ENCODE measurements at places on chromosomes 6 and 20.

DNA sequence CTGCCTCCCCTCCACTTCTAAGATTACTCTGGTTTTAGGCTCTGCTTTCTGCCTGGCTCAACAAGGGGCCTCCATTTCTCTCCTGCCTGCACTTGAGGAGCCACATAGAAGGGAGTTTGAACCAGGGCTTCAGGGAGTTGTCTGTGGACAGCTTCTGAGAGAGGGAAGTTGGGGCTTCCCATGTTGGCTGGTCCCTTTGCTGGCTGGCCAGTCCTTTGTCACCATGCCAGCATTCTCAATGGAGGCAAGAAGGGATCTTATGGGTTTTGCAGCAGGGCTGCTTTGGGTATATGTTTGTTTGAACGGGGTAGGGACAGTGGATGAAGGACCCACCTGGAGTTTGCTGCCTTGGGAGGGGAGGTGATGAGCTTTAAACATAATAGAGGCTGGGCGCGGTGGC, 124.9 kb downstream of the CARMIL1 start:
- DNase-seq = no peak

GRCh38 chr20:43825051-43825402, 89.6 kb upstream of the TOX2 start:
- no peak for DNase-seq

GRCh38 chr20:25047766-25048165, 10.2 kb downstream of the ACSS1 start:
- DNase-seq = no peak

GRCh38 chr6:27168586-27169443, 78.7 kb upstream of the PRSS16 start:
- DNase-seq = no peak

DNA sequence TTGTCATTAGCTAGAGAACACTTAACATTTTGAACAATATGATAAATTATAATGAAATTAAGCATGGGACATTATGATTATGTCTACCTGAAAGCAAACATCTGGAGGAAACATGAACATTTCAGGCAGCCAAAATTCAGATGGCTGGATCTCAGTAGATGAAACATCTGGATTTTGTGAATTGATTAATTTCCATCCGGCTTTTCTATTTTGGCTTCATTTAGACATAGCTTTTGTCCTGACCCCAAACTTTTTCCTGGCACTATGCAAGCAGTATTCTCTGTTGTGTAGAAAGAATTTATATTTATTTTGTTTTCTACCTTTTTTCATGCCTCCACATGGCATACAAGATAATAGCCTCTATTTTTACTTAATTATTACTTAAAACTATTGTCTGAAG, 186.3 kb downstream of the OGFRL1 start:
- DNase-seq = no peak

- no peak for DNase-seq
Measured at GRCh38 chr6:130314271-130314670, 51.5 kb upstream of the TMEM200A start.

DNA sequence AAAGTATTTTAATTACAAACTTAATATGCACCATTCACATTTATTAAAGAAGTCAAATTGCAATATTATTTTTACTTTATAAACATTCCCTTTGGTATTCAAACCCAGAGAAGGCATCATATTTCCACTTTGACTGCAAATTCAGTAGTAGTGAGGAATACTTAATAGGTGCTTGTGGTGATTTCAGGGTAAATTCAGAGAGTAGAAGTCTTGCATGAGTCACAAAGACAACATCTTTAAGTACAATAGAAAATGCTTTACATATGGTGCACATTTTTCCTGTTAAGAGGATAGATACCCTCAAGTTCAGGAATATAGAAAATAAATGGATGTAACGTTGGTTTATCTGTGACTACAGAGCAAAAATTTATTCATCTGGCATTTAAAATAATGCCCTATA, 390.2 kb downstream of the TENT5A start:
- no peak for DNase-seq

DNA sequence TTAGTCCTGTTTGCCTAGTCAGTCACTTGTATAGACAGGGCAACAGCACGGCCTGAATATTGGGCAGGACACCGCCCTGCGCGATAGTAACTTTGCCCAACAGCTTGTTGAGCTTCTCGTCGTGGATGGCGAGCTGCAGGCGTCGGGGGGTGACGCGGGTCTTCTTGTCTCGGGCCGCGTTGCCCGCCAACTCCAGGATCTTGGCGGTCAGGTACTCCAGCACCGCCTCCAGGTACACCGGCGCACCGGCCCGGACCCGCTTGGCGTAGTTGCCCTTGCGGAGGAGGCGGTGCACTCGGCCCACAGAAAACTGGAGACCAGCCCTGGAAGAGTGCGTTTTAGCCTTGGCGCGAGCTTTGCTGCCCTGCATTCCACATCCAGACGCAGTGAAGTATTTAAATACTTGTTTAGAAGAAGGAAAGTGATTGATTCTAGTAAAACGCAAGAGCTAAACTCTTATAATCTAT, 92.8 kb upstream of the BTN3A2 start:
- peak; percentile 64 for DNase-seq

DNA sequence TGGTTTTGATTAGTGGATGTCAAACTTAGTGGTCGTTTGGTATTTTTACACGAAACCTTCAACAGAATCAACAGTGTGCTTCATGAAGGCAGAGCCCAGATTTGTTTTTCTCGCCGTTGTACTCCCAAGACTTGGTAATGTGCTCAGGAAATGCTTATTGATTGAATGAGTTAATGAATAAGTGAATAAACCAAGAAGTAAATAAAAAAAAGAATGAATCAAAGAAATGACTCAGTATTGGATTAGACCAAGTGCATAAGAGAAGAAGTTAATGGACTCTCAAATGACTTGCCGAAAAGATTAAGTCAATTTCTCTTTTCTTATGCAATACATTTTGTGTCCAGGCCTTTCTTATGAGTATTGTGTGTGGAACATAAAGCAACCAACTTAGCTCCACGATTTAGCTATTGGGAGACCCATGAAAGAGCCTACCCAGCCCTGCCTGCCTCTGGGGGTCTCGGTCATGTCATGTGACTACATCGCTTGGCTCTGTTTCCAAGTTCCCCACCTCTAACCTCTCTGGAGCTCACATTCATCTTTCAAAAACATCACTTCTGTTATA, 10.6 kb upstream of the FUCA2 start:
- no peak for DNase-seq

DNA sequence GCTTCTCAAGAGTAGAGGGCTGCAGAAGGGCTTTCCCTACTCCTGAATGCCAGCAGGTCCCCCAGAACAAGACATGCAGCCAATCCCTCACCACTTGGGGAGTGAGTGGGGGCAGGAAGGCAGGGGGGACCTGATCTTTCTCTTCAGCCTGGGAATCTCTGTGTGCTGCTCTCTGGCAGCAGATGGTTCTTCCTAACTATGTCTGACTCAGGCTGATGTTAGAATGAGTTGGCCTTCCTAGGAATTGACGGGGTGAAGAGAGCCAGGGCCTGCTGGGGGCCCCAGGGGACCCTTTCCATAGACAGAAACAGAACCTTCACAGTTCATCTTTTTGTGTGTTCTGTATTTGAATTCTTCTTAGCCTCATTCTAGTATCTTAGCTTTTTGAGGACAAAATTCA, 29.0 kb upstream of the TCP11 start:
- DNase-seq = no peak

GRCh38 chr6:119348096-119348747, 1.3 kb downstream of the MAN1A1 start:
- peak; percentile 57 for DNase-seq

DNA sequence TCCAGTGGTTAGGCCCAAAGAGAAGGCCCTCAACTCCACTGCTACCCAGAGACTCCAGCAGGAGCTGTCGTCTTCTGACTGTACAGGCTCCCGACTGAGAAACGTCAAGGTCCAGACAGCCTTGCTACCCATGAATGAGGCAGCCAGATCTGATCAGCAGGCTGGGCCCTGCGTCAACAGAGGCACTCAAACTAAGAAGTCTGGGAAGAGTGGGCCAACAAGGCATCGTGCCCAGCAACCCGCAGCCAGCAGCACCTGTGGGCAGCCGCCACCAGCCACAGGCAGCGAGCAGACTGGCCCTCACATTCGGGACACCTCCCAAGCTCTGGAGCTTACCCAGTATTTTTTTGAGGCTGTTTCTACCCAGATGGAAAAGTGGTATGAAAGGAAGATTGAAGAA, 8.1 kb downstream of the LYRM2 start:
- no peak for DNase-seq

DNA sequence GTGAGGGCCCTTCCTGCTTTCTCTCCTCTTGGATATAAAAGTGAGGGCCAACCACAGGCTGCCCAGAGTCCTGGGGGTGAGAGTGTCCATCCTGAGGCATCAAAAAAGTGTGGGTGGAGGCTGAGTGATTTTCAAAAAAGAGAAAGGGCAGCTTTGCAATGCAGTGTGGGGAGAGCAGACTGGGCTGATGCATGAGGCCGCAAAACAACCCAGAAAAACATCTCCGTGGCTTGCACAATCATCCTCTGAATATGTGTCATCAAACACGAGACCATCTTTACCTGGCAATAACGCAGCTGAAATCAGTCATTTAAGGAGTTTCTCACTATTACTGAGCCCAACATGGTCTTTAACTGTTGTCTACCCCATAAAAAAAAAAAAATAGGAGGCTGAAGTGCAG, 191.2 kb upstream of the SOX4 start:
- no peak for DNase-seq

- peak; percentile 94 for DNase-seq
Measured at GRCh38 chr6:15248451-15249370, 2.8 kb downstream of the JARID2 start.

DNA sequence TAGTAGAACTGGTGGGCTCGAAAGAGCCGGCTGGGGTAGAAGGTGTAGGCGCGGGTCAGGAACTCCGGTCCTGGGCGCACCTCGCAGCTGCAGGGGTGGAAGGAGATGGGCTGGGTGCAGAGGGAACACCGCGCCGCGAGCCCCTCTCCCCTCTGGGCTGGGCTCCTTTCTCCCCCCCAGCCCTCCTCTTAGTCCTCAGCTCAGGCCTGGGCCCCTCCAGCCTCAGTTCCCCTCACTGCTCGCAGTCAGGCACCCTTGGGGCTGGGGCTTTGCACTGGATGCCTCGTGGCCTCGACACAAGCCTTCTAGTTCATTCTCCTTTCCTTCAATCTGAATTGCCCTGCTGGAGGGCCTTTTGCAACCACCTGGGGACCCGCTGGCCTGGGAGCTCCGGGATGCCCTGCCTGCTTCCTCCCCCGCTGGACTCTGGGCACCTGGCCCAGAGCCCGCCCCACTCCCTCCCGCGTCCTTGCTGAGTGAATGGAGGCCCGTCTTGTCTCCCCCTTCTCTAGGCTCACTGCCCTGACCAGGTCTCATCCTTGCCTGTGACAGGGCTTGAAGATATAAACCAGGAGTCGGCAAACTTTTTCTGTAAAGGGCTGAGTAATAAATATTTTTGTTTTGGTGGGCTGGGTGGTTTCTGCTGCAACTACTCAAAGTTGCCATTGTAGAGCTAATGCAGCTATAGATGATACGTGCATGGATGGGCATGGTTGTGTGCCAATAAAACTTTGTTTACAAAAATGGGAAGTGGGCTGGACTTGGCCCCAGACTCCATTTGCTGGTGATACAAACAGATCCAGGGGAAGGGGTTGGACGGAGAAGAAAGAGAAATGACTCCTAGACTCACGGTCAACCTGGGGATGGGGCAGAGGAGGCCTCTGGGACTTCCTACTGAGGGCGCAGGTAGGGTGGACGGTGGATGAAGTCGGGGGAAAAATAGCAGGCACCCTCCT, 47.3 kb downstream of the APCDD1L start:
- no peak for DNase-seq

DNA sequence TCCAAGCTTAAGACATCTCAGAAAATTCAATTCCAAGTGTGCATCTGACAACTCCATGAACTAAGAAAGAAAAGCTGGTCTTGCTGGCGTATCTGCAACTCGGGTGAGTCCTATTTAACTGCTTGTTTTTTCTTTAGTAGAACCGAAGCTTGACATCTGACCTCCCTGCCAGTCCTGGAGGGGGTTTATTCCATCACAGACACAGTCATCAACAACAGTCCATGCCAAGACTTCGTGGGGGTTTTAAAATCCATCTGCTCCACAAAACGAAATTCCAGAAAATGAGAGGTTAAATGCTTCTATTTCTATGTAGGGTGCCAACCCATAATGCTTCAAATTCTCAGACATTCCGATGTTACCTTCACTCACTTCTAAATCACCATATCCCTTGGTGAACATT, 133.9 kb downstream of the IPCEF1 start:
- no peak for DNase-seq

DNA sequence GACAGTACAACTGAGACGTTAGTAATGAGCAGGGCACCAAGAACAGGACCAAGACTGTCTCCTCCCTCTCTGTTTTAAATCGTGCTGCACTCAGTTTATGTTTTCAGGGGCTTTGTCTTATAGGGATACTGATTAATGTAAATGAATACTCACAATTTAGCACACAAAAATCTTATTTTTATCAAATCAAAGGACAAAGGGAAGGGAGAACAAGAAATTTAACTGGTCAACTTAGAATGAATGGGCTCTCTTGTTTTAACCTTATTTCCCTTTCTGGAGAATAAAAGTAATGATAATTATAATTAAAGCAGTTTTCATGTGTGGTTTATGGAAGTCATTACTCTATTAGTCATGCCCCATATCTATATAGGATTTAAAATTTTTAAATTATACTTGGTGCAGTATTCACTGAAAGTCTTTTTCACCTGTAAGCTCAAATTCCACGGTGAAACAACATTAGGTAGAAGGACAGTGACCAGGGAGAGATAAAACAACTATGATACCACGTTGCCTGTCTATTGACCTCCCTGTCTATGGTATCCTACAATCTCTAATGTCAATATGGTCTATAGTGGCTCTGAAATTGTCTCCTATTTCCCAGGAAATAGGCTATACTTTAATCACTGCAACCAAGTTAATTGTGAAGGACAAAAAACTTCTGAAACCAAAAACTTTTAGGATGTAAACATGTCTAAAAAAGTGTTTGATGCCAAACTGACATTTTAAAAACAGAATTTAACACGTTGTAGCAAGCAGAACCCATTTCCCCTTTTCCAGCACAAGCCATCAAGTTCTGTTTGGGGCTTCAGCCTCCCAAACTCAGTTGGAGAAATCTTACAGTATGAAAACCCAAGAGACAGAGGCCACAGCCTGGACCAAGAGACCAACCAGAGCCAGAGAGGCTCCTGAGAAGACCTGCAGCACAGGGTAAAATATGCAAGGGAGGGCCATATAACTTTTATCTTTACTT, 15.0 kb downstream of the ELOVL5 start:
- no peak for DNase-seq

DNA sequence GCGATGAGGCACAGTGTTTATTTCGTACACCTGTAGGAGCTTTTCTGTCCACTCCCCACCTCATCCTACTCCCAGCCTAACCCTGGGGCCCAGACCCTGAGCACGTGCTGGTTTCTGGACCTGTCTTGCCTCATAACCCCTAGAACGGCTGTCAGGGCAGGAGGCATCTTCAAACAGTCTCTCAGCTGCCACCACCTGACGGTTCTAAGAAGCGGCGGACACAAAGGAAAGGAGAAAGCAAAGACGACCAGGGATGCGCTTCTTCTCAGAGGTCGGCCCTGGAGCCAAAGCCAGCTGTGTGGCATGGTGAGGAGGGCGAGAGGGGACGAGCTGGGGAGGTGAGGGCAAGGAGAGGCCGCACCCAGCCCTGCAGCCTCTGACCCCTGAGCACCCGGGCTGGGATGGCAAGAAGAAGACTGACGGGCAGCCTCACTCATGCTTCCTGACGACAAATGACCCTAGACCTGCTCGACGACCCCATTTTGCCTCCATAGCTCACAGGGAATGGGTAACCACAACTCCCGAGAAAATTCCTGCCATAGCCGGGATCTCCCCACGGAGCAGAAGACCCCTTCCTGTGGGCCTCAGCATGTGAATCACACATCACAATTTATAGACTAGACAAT, 62.1 kb downstream of the WDR27 start:
- no peak for DNase-seq

Data from nephron progenitor cell (in vitro differentiated cells).